ENCODE measurements at places on chromosomes 2 and 18. TPM values are rescaled to one million over a fixed set of nuclear protein-coding genes. Genes with fewer than 3 reads are reported as not detected.

DNA sequence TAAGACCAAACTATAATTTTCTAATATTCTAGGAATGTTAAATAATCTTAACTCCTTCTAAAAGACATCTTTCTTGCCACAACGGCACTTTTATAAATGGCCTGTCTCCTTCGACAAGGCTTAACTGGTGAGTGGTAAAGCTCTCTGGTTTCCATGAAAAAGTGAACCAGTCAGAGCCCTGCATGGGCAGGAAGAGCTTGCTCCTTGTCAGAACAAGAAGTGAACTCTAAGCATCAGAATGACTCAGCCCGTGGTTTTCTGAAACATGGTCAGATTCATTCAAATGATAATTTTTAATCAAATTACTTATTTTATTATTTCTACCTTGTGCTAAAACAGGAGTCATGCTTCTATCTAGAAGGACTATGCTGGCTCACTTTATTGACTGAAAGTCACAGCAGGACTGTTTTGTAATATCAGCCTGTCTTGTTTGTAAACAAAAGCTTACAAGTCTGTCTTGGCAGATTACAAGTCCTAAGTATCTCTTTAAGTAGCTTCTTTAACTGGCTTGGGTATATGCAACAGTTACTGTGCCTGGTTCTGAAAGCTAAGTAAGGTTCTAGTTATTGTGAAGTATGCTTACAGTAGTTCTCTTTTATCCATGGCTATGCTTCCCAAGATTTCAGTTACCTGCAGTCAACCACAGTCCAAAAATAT lies 245.4 kb downstream of the NAPG start:
- H3K36me3 ChIP-seq = no peaks in the 10 kb centered on the region
- H3K4me3 ChIP-seq = no peak overlapping the region
- H3K27ac ChIP-seq = no peak overlapping the region
- H3K4me1 ChIP-seq = no peaks in the 10 kb centered on the region

DNA sequence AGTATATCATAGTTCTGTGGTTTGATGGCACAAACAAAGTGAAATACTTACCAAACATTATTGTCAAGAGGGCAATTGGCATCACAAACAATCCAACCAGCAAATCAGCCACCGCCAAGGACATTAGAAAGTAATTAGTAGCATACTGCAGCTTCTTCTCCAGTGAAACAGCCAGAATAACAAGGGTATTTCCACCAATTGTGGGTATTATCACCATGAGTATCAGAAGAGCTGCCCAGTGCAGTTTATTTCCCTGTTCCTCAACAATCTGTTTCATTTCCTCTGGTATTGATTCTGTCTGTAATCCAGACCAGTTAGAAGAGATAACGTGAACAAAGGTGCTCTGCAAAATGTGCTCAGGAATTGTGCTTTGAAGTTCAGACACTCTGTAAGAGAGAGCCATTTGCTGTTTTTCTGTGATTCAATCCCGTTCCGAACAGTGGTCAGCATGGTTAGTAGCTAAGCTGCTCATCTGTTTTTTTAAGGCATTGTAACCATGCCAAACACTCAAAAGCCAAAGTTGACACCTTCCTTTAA lies 1.4 kb downstream of the HTR2B start:
- no peak for DNase-seq
- H3K4me1 ChIP-seq = peaks cover 17% of the 10 kb centered on the region
- no peaks in the 10 kb centered on the region for H3K36me3 ChIP-seq
- H3K27ac ChIP-seq = no peak overlapping the region
- H3K4me3 ChIP-seq = no peak overlapping the region
- H3K27me3 ChIP-seq = no peaks in the 10 kb centered on the region

DNA sequence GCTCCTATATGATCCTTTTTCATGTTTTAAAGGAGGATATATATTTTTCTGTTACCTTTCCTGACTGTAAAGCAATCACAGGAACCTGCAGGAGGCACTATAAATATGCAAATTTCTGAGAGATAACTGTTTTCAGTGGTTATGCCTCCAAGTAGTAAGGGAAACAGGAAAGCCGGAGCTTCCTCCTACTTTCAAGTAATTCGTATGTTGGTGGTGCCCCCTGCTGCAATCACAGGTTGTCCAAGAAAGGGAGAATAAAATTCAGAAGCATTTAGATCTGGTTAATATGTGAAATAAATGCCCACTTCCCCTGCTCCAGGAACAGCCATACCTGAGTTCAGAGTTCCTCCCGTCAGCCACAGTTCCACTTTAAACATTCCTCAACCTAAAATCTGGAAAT lies 12.0 kb upstream of the BCL11A start:
- no peaks in the 10 kb centered on the region for H3K36me3 ChIP-seq
- no peak overlapping the region for H3K4me3 ChIP-seq
- no peaks in the 10 kb centered on the region for H3K27me3 ChIP-seq
- H3K4me1 ChIP-seq = peaks cover 9% of the 10 kb centered on the region

DNA sequence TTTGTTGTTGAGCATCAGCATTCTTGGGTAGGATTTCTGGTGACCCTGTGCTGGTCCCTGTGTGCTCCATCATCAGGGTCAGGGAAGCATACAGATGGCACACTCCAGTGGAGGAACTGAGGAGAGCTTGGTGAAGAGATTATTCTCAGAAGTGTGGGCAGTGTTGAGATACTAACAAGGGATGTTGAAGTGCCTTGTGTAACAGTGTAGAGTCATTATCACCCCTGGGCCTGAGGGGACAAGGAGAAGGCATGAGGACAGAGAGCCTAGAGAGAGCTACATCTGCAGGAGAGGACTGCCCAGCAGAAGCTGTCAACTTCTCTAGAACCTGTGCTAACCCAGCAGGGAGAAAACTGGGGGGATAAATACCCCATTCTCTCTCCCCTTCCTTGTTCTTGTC lies 189.0 kb downstream of the PLCL1 start:
- no peak for DNase-seq
- no peaks in the 10 kb centered on the region for H3K36me3 ChIP-seq

DNA sequence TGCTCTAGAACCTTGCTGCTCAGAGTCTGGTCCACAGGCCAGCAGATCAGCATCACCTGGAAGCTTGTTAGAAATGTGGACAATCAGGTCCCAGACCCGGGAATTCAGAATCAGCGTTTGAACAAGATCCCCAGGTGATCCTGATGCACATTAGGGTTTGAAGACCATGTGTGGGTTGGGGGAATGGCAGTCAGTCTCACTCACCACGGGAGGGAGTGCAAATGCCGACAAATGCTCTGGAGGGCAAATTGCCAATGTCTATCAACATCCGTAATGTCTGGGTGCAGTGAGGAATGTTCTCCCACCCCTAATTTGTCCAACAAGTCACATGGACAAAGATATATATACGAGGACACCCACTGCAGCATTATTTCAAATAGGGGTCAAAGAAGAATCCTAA lies 34.5 kb downstream of the INPP5D start:
- H3K27ac ChIP-seq = no peak overlapping the region
- no peaks in the 10 kb centered on the region for H3K27me3 ChIP-seq
- no peaks in the 10 kb centered on the region for H3K36me3 ChIP-seq
- no peak for DNase-seq

- no peak overlapping the region for H3K27ac ChIP-seq
- H3K36me3 ChIP-seq = no peaks in the 10 kb centered on the region
- H3K4me3 ChIP-seq = no peak overlapping the region
- H3K27me3 ChIP-seq = no peaks in the 10 kb centered on the region
- DNase-seq = no peak
- peaks cover 7% of the 10 kb centered on the region for H3K4me1 ChIP-seq
These were observed 174.5 kb downstream of the TCF4 start for GRCh38 chr18:55413474-55413873.

- no peak overlapping the region for H3K27ac ChIP-seq
- no peaks in the 10 kb centered on the region for H3K4me1 ChIP-seq
- no peaks in the 10 kb centered on the region for H3K36me3 ChIP-seq
These were observed 331.4 kb upstream of the KLHL29 start for GRCh38 chr2:23053601-23054000.

- H3K36me3 ChIP-seq = no peaks in the 10 kb centered on the region
- H3K27ac ChIP-seq = no peak overlapping the region
- no peak for DNase-seq
- H3K4me3 ChIP-seq = no peak overlapping the region
These were observed 482.0 kb downstream of the ZNF516 start for GRCh38 chr18:76013057-76013456.

Gene COX7A2L
- 86.8 TPM for total RNA-seq

Gene LIMS3
- total RNA-seq = 0.89 TPM

Gene FAM228A
- total RNA-seq = 2.4 TPM

All from upper lobe of left lung (tissue), 6 donors.